Osteoblast (primary cell): ENCODE measurements at places on chromosomes 2 and 18. TPM values are rescaled to one million over a fixed set of nuclear protein-coding genes. Genes with fewer than 3 reads are reported as not detected.

DNA sequence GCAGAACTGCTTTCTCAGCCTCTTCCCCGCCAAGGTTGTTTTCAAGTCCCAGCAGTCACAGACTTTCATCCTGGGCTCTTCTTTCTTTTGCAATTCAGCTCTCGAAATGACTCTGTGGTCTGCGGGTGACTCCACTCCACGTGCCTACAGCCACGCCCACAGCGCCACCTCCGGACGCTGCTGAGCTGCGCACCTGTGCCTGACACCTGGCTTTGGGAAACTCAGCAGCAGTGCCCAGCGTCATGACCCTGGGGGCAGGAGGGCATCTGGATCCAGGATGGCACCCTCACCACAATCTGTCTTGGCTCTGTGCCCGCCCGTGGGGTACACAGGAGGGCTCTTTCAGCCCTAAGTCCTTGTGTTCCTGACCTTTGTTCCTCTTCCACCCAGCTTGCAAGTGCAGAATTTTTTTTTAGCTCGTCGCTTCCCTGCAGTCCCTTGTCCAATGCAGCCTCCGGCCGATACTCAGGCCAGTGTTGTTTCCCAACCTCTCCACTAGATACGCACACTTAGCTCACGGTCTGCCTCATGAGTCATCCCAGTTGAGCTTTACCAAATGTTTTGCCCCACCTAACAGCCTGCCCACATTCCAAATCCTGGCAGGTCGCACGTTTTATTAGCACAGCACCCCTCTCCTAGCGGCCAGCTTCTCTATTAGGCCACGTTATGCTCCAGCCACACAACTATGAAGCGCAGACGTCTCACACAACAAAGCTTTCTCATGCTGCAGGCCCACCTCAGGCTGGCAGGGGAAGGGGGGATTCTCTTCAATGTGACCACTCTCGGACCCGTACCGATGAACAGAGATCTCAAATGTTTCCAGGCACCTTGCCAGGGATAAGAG, 6.5 kb upstream of the CAPN10 start:
- DNase-seq, result peak; percentile 98

DNA sequence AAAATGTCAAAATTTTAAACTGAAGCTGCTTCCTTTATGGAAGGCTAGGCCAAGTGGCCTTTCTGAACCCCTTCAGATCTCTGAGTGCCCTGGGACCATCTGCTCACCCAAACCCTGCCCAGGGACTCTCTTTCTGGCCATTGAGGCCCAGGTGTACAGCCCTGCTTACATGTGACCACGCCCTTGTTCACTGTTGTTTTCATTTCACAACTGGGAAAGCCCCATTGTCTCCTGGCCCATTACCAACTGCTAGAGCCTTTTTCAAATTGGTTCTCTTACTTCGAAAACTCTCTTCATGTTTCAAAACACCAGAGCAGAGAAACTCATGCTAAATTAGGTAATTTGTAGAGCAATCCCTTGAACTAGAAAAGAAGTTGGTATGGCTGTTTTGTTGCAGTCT, 219.5 kb upstream of the TANK start:
- DNase-seq, result no peak

DNA sequence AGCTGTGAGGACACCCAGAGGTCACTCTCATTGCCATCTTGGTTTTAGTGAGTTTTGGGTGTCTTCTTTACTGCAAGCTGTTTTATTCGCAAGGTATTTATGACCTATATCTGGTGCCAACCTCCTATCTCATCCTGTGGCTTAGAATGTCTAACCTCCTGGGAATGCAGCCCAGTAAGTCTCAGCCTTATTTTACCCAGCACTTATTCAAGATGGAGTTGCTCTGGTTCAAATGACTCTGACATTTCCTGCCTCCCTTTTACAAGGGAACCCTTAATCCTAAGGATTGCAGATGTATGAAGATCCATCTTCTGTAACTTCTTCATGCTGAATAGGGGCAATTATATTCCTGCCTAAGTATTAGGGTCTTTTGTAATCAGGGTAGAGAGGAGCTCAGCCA, 708.0 kb downstream of the TMEM182 start:
- no peak for DNase-seq

Gene KCNJ3
- not detected in 2 replicates for total RNA-seq

DNA sequence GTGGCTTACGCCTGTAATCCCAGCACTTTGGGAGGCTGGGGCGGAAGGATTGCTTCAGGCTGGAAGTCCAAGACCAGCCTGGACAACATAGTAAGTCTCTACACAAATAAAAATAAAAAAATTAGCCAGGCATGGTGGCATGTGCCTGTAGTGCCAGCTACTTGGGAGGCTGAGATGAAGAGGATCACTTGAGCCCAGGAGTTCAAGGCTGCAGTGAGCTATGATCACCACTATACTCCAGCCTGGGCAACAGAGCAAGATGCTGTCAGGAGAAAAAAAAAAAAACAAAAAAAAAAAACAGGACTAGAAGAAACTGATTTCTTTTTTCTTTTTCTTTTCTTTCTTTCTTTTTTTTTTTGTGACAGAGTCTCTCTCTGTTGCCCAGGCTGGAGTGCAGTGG, 13.6 kb downstream of the SPDYA start:
- no peak for DNase-seq

- no peak for DNase-seq
Measured at GRCh38 chr18:63186520-63187222, 132.9 kb downstream of the BCL2 start.

GRCh38 chr2:9745153-9745899, 97.9 kb upstream of the TAF1B start:
- peak; percentile 88 for DNase-seq

DNA sequence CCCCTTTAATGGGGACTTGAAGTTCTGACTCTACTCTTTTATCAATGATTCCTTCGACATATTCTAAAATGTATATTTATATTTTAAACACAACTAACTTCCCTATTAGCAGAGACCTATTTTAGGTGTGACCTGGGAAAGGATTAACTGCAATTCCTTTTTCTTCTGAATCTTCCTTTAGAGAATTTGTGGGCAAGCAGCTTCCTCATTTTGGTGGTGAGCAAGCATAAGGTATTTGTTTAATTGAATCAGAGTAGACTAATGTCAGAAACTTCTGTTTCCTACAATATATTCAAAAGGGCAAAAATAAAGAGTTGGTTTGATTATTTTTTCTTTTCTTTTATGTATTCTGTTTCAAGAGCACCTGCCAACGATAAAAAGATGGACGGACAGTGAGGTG, 237.0 kb downstream of the IKZF2 start:
- no peak for DNase-seq

DNA sequence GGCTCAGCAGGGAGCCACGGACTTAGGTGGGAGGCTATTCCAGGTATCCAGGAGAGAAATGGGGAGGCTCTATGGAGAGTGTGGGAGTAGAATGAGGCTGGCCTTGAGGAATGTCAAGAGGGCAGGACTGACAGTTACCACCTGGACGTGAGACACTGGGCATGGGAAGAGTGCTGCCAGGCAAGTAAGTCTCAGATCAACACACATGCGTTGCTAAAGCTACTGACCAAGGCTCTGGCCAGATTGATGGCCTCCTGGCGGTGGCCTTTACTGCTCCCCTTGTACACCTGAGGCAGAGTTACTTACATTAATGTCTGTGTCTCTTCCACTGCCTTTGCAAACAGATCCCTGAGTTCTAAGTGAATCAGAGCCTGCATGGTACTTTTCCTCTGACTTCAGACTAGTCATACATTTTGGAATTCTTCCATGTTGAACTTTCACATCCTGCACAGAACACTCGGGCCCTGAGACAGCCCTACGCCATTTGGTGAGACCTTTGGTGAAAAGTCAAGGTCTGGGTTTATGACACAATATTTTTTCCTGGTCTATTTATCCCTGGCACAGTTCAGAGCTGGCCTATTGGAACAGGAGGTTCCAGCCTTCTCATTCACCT, 398.8 kb upstream of the TRIB2 start:
- DNase-seq, result peak; percentile 87

DNA sequence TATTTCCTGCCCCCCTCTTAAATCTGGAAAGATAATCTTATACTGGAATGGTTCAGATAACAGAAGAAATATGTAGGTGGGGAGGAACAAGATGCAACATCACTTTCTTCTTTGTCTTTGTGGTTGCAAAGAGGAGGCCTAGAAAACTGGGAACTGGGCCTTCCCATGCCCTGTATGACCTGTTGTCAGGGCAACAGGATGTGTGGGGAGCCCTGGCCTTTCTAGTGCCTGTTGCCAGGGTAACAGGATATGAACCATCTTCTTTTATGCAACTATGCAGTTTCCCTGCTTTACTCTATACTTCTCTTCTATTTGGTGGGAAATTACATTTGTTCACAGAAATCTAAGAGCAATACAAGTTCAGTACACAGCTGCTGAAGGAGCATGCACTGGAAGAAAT, 79.8 kb upstream of the PDE1A start:
- peak; percentile 31 for DNase-seq

Gene FAM98A
- total RNA-seq, result 22.8 and 68.7 TPM in 2 replicates

Gene MPP4
- 1.1 and 2.1 TPM in 2 replicates for total RNA-seq

GRCh38 chr2:27653397-27653796, 10.0 kb downstream of the SUPT7L start:
- no peak for DNase-seq

Gene PDIA6
- 245 and 291 TPM in 2 replicates for total RNA-seq

Gene UGT1A4
- not detected in 2 replicates for total RNA-seq

DNA sequence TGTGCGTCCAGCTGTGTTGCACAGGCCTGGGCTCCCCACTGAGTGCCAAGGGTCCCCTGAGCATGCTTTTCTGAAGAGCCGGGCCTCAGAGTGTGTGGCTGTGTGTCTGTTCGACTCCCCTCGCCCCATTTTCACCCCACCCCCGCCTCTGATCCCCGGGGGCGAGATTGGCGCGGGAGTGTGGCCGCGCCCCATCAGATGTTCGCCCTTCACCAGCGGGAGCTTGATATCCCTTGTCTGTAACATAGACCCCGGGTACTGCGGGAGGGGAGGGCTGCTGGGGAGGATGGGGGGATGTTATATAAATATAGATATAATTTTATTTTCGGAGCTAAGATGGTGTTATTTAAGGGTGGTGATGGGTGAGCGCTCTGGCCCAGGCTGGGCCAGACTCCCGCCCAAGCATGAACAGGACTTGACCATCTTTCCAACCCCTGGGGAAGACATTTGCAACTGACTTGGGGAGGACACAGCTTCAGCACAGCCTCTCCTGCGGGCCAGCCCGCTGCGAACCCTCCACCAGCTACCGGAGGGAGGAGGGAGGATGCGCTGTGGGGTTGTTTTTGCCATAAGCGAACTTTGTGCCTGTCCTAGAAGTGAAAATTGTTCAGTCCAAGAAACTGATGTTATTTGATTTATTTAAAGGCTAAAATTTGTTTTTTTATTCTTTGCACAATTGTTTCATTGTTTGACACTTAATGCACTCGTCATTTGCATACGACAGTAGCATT, 1.5 kb downstream of the RHOB start:
- DNase-seq, result peak; percentile 80

- DNase-seq, result no peak
Measured at GRCh38 chr2:205759732-205760131, 77.4 kb downstream of the NRP2 start.

Gene KYNU
- 5.9 and 10.9 TPM in 2 replicates for total RNA-seq

GRCh38 chr18:75533950-75534349, 106.4 kb upstream of the SMIM21 start:
- DNase-seq, result no peak

Gene ERBB4
- total RNA-seq, result under 0.01 TPM in 1 of 2 replicates, not detected in the other

DNA sequence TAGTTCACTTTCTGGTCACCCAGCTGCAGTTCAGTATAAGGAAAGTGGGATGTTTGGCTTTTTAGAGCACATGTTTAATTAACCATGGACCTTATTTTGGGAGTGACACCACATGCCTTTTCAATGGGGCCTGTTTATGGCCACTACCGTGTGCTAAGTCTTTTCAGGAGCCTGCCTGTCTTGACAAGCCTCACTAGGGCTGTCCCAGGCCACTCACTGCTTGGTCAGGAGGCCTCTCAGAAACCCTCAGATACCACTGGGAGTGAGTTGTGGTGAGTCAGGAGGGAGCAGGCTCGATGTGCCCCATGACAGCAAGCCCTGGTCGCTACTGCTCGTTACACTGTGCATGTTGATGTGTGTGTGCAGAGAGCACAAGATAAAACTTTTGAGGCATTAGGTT, 123.0 kb downstream of the MAP4K4 start:
- no peak for DNase-seq

- DNase-seq, result no peak
Measured at GRCh38 chr2:85446296-85447221, 28.0 kb downstream of the SH2D6 start.

GRCh38 chr18:42514512-42514911, 559.5 kb downstream of the PIK3C3 start:
- DNase-seq, result no peak

Gene LYPD6
- under 0.01 and 0.59 TPM in 2 replicates for total RNA-seq

GRCh38 chr2:33153008-33153407, 206.3 kb downstream of the LTBP1 start:
- DNase-seq, result peak; percentile 65

Gene IL37
- total RNA-seq, result not detected in 2 replicates

DNA sequence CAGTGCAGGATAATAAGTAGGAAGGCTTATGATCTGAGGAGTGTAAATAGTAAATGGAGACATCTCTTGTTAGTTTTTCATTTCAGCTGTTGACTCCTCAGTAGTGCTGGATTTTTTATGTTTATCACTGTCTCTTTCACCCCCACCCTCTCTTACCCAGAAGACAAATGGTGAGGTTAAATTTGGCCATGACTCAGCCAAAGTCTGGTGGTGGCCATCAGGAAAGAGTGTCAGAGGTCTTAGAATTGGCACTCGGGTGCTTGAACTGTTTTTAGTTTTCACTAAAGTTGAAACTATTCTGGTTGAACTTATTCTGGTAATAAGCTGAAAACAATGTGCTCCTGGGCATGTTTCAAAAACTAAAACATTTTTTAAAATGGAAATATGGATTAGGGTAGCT, 123.3 kb downstream of the FHOD3 start:
- no peak for DNase-seq

GRCh38 chr2:219782737-219783348, 155.4 kb downstream of the SLC4A3 start:
- DNase-seq, result no peak

Gene RIT2
- total RNA-seq, result not detected in 2 replicates

DNA sequence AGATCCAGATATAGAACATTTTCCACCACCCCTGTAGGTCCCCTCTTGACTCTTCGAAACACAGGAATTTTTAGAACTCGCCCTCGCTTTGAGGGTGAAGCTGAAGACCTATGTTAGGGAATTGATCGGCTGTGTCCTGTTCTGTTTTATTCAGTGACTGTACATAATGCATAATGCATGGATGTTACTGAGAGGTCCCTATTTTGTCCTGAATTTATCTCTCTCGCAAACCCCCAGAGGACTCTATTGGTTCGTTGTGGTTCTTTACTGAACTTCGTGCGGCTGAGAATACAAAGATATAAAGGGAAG, 431 bp upstream of the EIF5B start:
- no peak for DNase-seq

Gene RAX
- not detected in 2 replicates for total RNA-seq

Gene PRSS56
- not detected in 2 replicates for total RNA-seq

Gene SPATS2L
- 74.6 and 85.2 TPM in 2 replicates for total RNA-seq

DNA sequence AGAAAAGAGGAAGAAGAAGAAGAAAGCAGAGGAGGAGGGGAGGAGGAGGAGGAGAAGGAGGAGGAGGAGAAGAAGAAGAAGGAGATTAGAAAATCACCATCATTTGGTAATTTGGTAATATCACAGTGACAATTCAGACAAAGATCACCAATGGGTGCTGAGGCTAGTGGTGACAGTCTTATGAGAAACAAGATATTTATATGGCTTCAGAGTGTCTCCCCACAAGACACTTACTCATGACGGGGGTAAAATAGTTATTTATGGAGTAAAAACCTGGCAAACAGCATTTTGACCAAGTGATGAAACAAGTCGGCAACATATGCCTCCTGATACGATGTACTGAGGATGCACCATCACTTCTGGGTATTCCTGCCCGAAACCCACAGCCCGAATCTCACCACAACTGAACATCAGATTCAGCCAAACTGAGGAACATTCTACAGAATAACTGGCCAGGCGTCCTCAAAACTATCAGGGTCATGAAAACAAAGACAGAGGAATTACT, 4.9 kb downstream of the ASPRV1 start:
- no peak for DNase-seq
